ENCODE measurements at places on chromosomes 4 and X. TPM values are rescaled to one million over a fixed set of nuclear protein-coding genes. Genes with fewer than 3 reads are reported as not detected.
A peak's percentile ranks its signal among the peaks of the same experiment; 100 is the strongest.

Gene C4orf36
- 0.51 TPM for total RNA-seq

Gene TBL1X
- 39.9 TPM for total RNA-seq

Gene SLC4A4
- 37.7 TPM for total RNA-seq

Gene ADRA2C
- 0.32 TPM for total RNA-seq

Gene MTNR1A
- total RNA-seq, result not detected

Gene ZXDB
- 7.3 TPM for total RNA-seq

Gene SRPX
- total RNA-seq, result 48.0 TPM

Gene PRDM5
- total RNA-seq, result 9.4 TPM

GRCh38 chrX:19725641-19726040 is 161.8 kb downstream of the SH3KBP1 start:
- DNase-seq, result no peak
- no peak overlapping the region for H3K27ac ChIP-seq
- no peaks in the 10 kb centered on the region for H3K36me3 ChIP-seq
- H3K27me3 ChIP-seq, result no peaks in the 10 kb centered on the region
- no peak overlapping the region for H3K4me3 ChIP-seq
- H3K4me1 ChIP-seq, result peaks cover 4% of the 10 kb centered on the region

GRCh38 chr4:69984030-69984443 is 11.7 kb upstream of the STATH start:
- no peak overlapping the region for H3K4me3 ChIP-seq
- no peak overlapping the region for H3K27ac ChIP-seq
- no peaks in the 10 kb centered on the region for H3K36me3 ChIP-seq
- H3K27me3 ChIP-seq, result peaks cover 4% of the 10 kb centered on the region
- no peaks in the 10 kb centered on the region for H3K4me1 ChIP-seq

- no peak for DNase-seq
- peaks cover 2% of the 10 kb centered on the region for H3K27me3 ChIP-seq
- no peaks in the 10 kb centered on the region for H3K36me3 ChIP-seq
- peaks cover 3% of the 10 kb centered on the region for H3K4me1 ChIP-seq
These were observed 77.5 kb upstream of the ELOVL6 start for GRCh38 chr4:110275871-110276270.

- DNase-seq, result no peak
- no peak overlapping the region for H3K27ac ChIP-seq
- no peaks in the 10 kb centered on the region for H3K4me1 ChIP-seq
- no peaks in the 10 kb centered on the region for H3K36me3 ChIP-seq
These were observed 64.9 kb downstream of the GRID2 start for GRCh38 chr4:92368653-92369052.

GRCh38 chr4:15253349-15253748 is 174.5 kb upstream of the C1QTNF7 start:
- H3K27me3 ChIP-seq, result peaks cover 22% of the 10 kb centered on the region
- H3K4me1 ChIP-seq, result peaks cover 12% of the 10 kb centered on the region
- no peak for DNase-seq
- no peak overlapping the region for H3K4me3 ChIP-seq
- H3K27ac ChIP-seq, result no peak overlapping the region

- H3K36me3 ChIP-seq, result no peaks in the 10 kb centered on the region
- peaks cover 4% of the 10 kb centered on the region for H3K27me3 ChIP-seq
- no peak overlapping the region for H3K27ac ChIP-seq
- no peak for DNase-seq
- no peak overlapping the region for H3K4me3 ChIP-seq
These were observed 5.8 kb upstream of the ADRA2C start for GRCh38 chr4:3760346-3760745.

GRCh38 chr4:178598672-178599071 is 1156.4 kb upstream of the AGA start:
- no peaks in the 10 kb centered on the region for H3K36me3 ChIP-seq
- H3K27ac ChIP-seq, result no peak overlapping the region
- no peaks in the 10 kb centered on the region for H3K27me3 ChIP-seq
- H3K4me1 ChIP-seq, result no peaks in the 10 kb centered on the region

DNA sequence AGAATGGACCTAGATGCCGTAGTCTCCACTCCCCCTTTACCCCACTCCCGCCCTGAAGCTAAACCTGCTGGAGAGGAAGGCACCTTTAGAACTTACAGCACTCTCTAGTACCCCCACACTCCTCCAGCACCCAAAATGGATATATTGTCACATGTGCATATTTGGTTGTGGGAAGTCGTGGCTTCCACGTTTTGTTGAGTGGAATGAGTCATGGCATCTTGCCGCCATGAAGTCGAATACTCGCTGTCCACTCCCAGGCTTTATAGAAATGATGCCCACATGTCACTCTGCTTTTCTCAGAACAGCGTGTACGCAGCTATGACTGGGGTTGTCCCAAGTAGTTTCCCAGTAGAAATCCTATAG is 545 bp downstream of the ABCE1 start:
- DNase-seq, result no peak
- peak overlapping the region; percentile 100 for H3K27ac ChIP-seq
- no peaks in the 10 kb centered on the region for H3K27me3 ChIP-seq
- peak overlapping the region; percentile 98 for H3K4me3 ChIP-seq
- H3K36me3 ChIP-seq, result peaks cover 19% of the 10 kb centered on the region
- peaks cover 29% of the 10 kb centered on the region for H3K4me1 ChIP-seq

- DNase-seq, result no peak
- no peaks in the 10 kb centered on the region for H3K4me1 ChIP-seq
- H3K27ac ChIP-seq, result no peak overlapping the region
- H3K36me3 ChIP-seq, result no peaks in the 10 kb centered on the region
- H3K27me3 ChIP-seq, result peaks cover 4% of the 10 kb centered on the region
- H3K4me3 ChIP-seq, result no peak overlapping the region
These were observed 255.2 kb downstream of the SLC39A8 start for GRCh38 chr4:102089850-102090621.

DNA sequence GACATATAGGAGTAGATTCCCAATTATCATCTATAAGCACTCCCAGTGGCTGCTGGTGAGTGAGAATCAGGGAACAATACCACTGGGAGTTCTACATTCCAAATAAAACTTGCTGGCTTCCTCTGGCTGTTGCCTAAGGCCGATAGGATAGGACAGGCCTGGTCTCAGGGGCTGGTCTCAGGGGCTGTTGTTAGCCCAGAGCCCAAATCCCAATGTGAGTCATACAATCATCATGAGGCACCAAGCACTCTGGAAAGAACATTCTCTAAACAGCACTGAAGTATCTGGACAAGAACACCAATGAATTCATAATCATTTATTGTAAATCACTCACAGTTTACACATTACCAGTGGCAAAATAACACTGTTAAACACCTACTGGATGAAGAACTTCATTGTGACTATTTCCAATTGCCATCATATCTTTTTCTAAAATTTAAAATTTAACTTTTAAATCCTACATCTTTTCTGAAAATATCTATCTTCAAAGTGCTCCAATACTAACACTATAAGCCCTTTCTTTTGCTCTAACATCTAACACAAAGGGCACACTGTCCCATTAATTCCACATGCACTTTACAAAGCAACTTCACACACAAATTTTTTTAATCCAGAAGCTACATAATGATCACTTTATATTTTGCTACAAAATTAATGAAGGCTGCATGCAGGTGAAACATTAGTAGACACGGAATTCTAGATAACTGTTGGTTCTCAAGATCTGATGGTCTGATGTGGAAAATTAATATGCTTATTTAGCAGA is 67.6 kb upstream of the TMEM150C start:
- H3K27me3 ChIP-seq, result no peaks in the 10 kb centered on the region
- DNase-seq, result no peak
- peaks cover 19% of the 10 kb centered on the region for H3K4me1 ChIP-seq
- peaks cover 9% of the 10 kb centered on the region for H3K36me3 ChIP-seq

DNA sequence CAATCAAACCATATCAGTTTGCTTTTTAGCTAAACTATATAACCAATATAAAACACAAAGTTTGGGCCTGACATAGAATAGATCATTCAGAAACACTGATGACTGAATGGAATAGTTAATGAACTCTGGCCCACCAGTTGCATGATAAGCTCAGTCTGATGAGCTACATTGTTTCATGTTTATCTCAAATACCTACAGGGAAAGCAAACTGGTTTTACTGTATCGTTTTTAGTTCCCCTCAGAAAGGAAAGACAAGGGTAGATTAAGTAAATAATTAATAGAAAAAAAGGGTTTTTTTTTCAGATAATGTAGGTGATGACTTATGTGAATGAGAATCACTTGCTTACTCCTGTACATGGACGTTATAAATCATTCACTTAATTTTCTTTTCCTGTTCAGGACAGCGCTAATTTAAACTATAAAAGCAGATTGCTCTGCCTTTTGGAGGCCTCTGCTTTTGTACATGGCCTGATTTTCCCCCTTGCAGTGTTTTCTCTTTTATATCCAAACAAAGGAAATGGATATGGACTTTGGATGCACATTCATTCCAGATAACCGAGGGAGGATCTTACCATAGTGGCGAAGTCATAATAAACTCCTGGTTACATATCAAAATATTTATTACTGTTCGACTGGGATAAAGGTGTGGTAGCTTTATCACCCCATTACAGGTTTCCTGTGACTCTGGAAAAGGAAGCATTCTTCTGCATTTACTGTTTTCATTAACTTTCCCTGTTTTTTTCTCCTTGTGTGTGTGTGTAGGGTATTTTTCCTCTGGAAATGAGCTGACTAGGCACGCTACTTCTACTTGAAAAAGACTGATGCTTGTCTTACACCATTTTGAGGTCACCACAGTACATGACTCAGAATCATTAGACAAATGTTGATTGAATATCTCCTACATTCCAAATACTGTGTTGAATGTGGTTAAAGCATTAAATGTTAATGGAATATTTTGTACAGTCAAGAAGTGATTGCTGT is 373.1 kb upstream of the HS3ST1 start:
- no peaks in the 10 kb centered on the region for H3K4me1 ChIP-seq
- H3K27ac ChIP-seq, result no peak overlapping the region
- no peaks in the 10 kb centered on the region for H3K27me3 ChIP-seq
- no peak overlapping the region for H3K4me3 ChIP-seq
- H3K36me3 ChIP-seq, result no peaks in the 10 kb centered on the region
- no peak for DNase-seq

DNA sequence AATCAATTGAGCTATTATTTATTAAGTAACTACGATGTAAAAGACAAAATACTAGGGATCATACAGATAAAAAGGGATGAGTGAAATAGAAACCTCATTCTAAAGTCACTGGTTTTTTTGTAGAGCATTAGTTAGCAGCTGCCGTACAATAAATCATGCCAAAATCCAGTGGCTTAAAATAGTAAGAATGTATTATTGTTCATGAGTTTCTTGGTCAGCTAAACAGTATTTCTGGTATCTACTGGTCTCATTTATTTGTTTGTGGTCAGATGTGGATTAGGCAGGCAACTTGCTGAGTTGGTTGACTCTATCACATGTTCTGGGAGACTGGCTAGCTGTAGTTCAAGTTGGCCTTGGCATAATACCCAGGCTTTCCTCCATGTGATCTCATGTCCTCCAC is 667.3 kb downstream of the GALNTL6 start:
- H3K27ac ChIP-seq, result no peak overlapping the region
- H3K4me3 ChIP-seq, result no peak overlapping the region

- no peak overlapping the region for H3K4me3 ChIP-seq
- H3K36me3 ChIP-seq, result no peaks in the 10 kb centered on the region
- H3K4me1 ChIP-seq, result no peaks in the 10 kb centered on the region
- no peak for DNase-seq
These were observed 279.8 kb upstream of the MAGEB18 start for GRCh38 chrX:25858273-25858880.

- DNase-seq, result no peak
- H3K4me1 ChIP-seq, result no peaks in the 10 kb centered on the region
- no peaks in the 10 kb centered on the region for H3K36me3 ChIP-seq
- H3K27me3 ChIP-seq, result no peaks in the 10 kb centered on the region
These were observed 515.5 kb upstream of the AGA start for GRCh38 chr4:177957596-177958360.

- no peaks in the 10 kb centered on the region for H3K4me1 ChIP-seq
- no peak for DNase-seq
- H3K36me3 ChIP-seq, result no peaks in the 10 kb centered on the region
- H3K4me3 ChIP-seq, result no peak overlapping the region
These were observed 46.0 kb downstream of the REPS2 start for GRCh38 chrX:16992445-16992844.

DNA sequence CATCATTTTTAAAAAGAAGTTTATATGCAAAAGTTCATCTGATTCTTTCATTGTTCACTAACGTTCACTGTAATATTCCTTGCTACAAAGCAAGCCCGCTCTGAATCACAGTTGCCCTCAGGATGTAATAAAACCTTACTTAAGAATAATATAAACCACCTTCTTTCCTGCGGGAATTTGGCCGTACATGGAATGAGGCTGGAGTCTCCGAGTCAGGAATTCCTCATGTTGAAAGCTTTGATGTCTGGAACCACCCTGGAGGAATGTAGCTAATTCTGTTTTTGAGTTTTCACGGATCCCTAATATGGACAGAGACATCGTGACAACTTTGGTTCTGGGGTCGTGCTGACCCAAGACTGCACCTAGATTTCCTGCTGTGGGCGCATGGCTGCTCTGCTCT is 58.5 kb downstream of the CRLF2 start:
- H3K4me3 ChIP-seq, result no peak overlapping the region
- no peaks in the 10 kb centered on the region for H3K4me1 ChIP-seq
- H3K36me3 ChIP-seq, result no peaks in the 10 kb centered on the region
- peaks cover 11% of the 10 kb centered on the region for H3K27me3 ChIP-seq
- no peak overlapping the region for H3K27ac ChIP-seq

GRCh38 chrX:66654411-66654810 is 15.5 kb upstream of the EDA2R start:
- H3K36me3 ChIP-seq, result no peaks in the 10 kb centered on the region
- no peak overlapping the region for H3K27ac ChIP-seq
- no peaks in the 10 kb centered on the region for H3K27me3 ChIP-seq
- H3K4me3 ChIP-seq, result no peak overlapping the region
- no peaks in the 10 kb centered on the region for H3K4me1 ChIP-seq

- DNase-seq, result no peak
- no peak overlapping the region for H3K4me3 ChIP-seq
- no peaks in the 10 kb centered on the region for H3K4me1 ChIP-seq
- no peaks in the 10 kb centered on the region for H3K36me3 ChIP-seq
These were observed 34.6 kb downstream of the MYOZ2 start for GRCh38 chr4:119170195-119170594.

All from osteocyte (in vitro differentiated cells).